ENCODE measurements at places on chromosomes 13 and 19. TPM values are rescaled to one million over a fixed set of nuclear protein-coding genes. Genes with fewer than 3 reads are reported as not detected.

Gene BEST2
- not detected for total RNA-seq

Gene ZFR2
- total RNA-seq: not detected

Gene BRME1
- 1.7 TPM for total RNA-seq

Gene PSG6
- total RNA-seq: not detected

Gene ZIC2
- total RNA-seq: not detected

GRCh38 chr19:42032431-42032830 lies 37.6 kb downstream of the GRIK5 start:
- H3K4me3 ChIP-seq: no peak overlapping the region
- H3K36me3 ChIP-seq: no peaks in the 10 kb centered on the region
- no peak overlapping the region for H3K27ac ChIP-seq
- DNase-seq: no peak

- H3K27me3 ChIP-seq: no peaks in the 10 kb centered on the region
- no peak for DNase-seq
- no peak overlapping the region for H3K27ac ChIP-seq
- H3K4me1 ChIP-seq: peaks cover 14% of the 10 kb centered on the region
Measured at GRCh38 chr13:30364133-30364532, 56.8 kb upstream of the KATNAL1 start.
